ENCODE measurements at places on chromosomes 7 and 10.

DNA sequence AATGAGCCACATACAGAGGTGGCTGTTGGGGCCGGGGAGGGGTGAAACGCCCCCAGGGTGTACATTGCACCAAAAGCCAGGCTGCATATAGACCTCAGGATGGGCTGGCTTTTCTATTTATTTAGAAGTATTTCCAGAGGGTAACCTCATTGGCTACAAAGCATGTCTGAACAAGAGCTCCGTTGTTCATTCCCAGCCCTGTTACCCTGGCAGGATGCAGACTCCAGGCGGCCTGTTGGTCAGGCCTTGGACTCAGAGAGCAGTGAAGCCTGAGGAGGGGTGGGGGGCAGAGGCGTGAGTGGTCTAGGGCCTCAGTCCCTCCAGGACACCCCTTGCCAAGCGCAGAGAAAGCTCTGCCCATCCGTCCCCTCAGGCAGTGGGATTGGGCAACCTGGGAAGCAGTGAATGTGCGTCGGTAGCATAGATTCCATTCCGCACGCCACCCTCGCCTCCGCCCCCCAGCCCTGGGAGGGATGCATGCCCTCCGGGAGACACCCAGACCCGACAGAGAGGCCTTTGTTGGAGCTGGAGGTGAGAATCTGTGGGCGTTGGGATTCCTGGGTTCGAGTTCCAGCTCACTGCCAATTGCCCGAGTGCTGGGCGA, 41.9 kb downstream of the TCF7L2 start:
- no peak for DNase-seq

DNA sequence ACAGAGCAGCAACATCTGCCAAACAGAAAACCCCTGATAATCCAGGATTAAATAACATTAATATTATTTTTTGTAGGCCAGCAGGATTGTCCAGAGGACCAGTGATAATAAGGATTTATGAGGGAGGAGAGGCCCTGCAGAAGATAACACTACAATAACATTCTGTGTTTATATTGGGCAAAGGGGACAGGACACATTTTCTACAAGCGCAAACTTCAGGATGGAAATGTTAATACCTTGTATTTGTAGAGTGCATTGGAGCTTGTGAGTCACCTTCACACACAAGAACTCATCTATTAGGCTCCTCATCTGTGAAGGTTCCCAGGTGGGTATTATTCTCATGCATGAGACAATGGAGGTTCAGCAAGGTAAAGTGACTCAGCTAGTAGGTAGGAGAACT, 51.0 kb downstream of the BAMBI start:
- DNase-seq: no peak

GRCh38 chr10:131871673-131872005, 29.2 kb upstream of the PPP2R2D start:
- no peak for DNase-seq

DNA sequence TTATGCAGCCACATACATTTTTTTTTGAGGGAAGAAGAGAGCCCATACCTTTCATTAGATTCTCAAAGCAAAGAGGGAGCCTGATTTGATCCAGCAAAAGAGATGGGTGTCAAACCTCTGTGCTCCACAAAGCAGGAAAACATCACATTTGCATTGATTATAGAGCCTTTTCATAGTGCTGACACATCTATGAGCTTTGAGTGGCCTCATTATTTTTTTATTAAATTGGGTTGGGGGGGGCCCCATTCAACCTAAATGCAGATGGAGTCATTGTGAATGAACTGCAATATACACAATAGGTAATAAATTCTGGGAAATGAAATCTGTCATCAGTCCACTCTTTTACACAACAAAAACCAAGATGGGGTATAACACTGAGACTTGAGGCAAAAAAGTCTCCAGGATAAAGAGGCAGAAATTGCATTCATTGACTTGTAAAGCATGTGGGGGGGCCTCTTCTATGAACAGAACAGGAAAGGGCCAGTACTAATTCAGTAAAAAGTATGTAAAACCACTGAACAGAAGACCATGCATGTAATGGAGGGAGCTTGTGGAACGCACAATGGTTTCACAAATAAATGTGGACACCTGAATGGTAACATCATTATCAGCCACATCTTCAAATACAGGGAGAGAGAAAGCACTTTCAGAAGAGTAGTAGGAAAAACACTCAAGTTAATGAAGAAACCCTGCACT, 17.7 kb upstream of the ASB4 start:
- DNase-seq: no peak

DNA sequence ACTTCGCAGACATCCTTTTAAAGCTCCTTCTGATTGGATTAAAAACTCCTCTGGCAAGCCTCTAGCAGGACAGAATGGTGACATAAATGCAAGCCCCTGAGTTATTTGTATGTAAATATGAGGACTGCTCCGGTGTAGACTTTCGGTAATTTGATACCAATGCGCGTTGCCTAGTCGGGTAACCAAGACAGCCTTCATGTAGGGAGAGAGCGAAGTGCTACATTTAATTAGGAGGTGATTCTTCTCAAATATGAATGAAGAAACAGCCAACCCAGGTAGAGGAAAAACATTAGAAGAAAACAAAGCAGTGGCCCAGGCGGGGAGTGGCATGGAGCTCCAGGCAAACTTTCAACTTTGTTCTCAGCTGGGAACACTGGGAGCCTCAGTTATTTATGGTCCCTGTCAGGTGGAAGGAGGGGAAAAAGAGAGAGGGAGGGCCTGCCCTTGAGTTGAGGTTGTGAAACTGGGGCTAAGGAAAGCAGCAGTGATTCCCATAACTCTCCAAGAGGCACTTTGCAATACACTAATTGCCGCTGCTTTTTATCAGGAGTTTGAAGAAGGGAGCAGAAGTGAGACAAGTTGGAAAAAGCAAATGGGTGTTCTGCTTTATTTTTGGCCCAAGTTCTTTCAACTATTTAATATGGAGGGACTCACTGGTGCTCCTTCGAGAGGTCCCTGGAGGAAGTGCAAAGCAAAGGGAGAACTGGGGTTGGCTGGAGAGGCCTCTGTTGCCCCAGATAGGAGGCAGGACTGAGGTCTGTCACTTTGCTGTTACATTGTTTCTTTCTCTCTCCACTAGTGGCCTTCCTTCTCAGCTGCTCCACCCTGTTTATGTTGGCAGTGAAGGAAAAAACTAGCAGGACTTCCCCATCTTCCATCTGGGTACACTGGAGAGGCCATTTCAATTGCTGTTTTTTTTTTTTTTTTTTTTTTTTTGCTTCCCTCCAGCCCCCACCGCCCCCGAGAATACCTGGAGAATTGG, 234.6 kb upstream of the CCDC6 start:
- DNase-seq: no peak

DNA sequence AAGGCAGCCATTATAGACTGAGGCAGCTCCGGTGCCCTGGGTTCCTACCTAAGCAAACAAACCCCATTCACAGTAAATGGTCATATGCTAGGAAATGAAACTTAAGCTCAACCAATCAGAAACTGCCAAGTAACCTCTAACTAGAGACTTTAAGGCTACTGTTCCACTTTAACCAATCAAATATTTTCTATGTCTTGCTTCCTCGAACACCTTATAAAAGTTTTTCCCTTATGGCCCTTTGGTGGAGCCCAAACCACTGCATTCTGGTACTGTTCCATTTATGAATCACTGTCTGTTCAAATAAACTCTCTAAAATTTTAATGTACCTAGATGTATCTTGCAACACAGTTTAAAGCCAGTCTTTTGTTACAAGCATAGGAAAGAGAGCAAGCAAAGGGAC, 361.1 kb downstream of the HGF start:
- no peak for DNase-seq

GRCh38 chr7:108063520-108063933, 60.6 kb upstream of the LAMB1 start:
- DNase-seq: no peak

GRCh38 chr7:118590107-118590506, 365.6 kb downstream of the ANKRD7 start:
- DNase-seq: no peak

DNA sequence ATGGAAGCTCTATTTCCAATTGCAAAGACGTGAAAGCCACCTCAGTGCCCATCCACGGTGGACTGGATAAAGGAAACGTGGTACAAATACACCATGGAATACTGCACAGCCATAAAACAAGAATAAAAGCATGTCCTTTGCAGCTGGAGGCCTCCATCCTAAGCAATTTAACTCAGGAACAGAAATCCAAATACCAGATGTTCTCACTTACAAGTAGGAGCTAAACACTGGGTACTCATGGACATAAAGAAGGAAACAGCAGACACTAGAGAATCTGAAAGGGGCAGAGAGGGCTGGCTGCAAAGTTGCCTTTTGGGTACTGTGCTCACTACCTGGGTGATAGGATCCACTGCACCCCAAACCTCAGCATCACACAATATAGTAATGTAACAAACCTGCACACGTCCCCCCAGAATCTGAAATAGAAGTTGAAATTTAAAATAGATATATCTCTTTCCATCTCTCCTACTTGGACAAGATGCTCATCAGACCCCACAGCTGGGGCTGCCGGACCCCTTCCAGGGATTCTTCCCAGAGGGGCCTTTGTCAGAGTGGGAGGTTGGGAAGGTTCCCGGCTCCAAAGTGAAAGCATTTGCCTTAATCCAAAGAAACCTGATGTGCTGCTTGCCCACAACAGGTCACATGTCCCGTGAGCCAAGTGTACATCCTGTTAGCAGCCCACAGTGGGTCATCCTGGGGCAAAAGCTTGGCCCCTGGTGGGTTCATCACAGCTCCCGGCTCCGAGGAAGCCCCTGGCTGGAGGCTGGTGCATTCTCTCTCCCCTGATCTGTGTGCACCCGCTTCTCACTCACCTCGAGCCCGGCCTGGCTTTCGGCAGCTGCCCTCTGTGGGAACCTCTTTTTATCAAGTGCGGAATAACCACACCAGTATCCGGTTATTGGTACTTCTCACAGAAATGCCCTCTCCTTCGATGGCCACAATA, 172.3 kb upstream of the PPP2R2D start:
- DNase-seq: peak; percentile 57

DNA sequence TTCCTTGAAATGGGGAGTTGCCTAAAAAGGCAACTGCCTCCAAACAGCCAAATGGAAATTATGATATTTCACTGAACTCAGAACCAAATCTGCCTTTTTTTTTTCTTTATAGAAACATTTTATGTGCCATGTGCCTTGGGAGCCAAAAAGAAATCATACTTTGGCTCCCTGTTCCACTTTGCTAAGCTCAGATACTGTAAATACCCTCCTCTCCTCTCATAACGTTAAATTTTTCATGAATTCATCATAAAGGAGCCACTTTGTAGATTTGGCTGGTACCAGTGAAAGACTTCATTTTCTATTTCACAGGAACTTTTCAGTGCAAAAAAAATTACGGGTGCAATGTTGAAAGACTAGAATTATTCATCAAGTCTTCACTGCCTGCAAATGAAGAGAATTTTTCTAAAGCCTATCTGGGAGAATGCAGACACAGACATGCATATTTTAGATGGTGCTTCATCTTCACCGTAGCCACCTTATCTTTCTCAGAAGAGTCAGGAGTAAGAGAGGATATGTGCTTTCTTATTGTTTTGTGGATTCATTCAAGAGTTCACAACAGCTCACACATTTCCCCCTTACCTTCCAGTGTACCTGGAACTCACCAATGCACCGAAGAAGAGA, 742.3 kb upstream of the GALNT17 start:
- DNase-seq: no peak

- no peak for DNase-seq
Measured at GRCh38 chr10:93656155-93656554, 43.8 kb downstream of the PDE6C start.

DNA sequence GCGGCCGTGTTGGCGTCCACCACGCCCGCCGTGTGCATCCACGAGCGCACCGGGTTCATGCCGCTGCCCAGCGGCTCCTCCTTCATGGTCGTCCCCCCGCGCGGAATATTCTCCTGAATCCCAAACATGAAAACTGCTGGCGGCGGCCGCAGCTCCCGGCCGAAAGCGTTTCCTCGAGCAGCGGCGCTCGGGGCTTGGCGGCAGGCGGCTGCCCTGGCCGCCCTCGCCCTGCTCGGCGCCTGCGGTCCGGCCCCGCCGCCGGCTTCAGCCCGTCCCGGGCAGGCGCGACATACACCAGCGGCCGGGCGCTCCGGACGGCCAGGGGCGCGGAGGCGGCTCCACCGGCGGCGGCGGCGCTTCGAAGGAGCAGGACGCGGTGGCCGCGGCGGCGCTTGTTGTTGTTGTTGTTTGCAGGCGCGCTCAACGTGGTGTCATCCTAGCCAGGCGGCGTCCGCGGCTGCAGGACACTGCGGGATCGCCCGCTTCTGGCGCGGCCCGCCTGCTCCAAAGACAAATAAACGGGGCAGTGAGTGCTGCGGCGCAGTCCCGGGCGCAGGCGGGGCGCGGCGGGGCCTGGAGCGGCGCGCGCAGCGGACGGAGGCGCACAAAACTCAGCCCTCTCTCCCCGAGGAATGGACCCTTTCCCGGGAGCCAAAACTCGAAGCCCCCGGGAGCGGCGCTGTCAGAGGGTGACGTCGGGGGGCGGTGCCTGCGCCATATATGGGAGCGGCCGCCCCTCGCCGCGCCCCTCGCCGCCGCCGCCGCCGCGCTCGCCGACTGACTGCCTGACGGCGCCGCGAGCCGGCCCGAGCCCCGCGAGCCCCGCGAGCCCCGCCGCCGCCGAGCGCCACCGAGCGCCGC, at the start of gene EBF3:
TSS of gene EBF3 (minus strand) at position 634 of the 861 bp plus-strand sequence. CDS start at position 128, 506 bp downstream.
- DNase-seq: no peak

DNA sequence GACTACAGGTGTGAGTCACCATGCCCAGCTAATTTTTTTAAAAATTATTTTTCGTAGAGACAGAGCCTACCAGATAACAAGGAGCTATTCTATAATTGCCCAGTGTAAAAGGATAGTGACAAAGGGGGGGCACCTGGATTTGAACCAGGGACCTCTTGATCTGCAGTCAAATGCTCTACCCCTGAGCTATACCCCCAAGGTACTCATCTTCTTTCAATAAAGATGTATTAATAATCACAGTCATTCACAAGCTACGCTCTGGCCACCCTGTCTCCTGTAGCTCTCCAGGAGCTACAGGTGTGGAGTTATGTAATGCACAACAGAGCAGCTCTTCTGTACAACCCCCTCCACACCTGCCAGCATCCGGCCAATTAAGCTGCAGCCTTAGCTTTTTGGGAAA, 83.5 kb downstream of the ZNF777 start:
- no peak for DNase-seq

DNA sequence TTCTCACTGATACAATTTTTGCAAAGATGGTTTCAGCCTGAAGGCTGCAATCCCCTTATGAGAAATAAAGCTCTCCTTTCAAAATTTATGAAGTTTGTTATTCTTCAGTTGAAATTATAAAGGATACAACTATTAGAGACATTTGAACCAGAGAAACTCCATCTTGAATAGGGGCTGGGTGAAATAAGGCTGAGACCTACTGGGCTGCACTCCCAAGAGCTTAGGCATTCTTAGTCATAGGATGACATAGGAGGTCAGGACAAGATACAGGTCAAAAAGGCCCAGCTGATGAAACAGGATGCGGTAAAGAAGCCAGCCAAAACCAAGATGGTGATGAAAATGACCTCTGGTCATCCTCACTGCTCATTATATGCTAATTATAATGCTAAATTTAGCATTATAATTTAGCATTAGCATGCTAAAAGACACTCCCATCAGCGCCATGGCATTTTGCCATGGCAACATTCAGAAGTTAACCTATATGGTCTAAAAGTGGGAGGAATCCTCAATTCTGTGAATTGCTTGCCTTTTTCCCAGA, 22.4 kb upstream of the IFIT1B start:
- DNase-seq: no peak

Data from ascending aorta (tissue), 2 donors.